Right renal pelvis (tissue), 4 donors: ENCODE measurements at places on chromosomes 6 and 20. TPM values are rescaled to one million over a fixed set of nuclear protein-coding genes. Genes with fewer than 3 reads are reported as not detected.

GRCh38 chr20:47500554-47500953 is 1.1 kb upstream of the NCOA3 start:
- no peak for DNase-seq

ENPP5 gene
- 17.7 TPM for polyA plus RNA-seq

GRCh38 chr6:106748547-106749207 is 119.3 kb downstream of the QRSL1 start:
- DNase-seq, result no peak

GRCh38 chr6:165245287-165245686 is 64.1 kb downstream of the C6orf118 start:
- DNase-seq, result no peak

- no peak for DNase-seq
Measured at GRCh38 chr6:89298680-89299465, 16.2 kb downstream of the GABRR2 start.

DNA sequence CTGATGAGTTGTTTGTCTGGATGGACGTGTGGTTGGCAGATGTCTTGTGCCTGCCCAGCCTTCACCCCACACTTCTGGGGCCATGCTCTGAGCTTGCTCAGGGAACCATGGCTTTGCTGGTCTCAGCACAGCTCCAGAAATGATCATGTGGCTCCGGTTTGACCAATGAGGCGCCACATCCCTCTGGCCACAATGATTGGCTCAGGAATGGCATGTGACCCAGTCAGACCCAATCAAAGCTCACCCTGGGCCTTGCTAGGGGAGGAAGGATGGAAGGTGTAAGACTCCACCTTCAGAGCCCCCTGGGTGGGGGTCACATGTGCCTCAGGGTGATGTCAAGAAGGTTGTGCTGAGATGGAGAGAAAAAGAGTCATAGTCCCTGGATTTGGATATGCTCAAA is 281.6 kb upstream of the SULF2 start:
- DNase-seq, result no peak

- no peak for DNase-seq
Measured at GRCh38 chr20:36541768-36542488, 609 bp downstream of the MYL9 start.

ABRACL gene
- polyA plus RNA-seq, result 51.7 TPM

TMEM217 gene
- 1.7 TPM for polyA plus RNA-seq

DNA sequence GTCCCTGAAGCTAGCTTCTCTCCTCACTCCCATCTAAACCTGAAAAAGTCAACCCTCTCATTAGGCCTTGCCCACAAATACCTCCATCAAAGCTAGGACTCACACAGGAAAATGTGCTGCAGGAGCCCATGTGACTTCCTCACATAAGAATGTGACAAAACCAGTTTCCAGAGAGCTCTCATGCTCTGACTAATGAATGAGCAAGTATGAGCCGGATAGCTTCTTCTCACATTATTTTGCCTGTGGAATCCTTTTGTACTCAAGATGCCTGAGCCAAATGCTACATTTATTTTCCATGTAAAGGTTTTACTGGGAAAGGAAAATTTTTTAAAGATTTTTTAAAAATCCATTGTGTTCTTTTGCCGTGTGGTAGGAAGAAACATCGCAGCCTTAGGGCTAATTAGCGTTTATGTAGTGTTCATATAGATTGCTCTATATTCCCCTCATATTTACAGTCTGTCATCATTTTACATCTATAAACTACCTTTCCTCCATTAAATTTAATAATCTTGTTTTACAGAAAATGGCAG is 68.6 kb upstream of the CCN6 start:
- DNase-seq, result peak; percentile 32

PPP1R16B gene
- polyA plus RNA-seq, result 8.3 TPM

WFDC10B gene
- not detected for polyA plus RNA-seq

GRCh38 chr6:56101141-56101553 is 146.2 kb downstream of the COL21A1 start:
- no peak for DNase-seq

GRCh38 chr6:121344539-121344938 is 10.3 kb upstream of the TBC1D32 start:
- DNase-seq, result no peak
